ENCODE measurements at places on chromosomes 5 and 9.

DNA sequence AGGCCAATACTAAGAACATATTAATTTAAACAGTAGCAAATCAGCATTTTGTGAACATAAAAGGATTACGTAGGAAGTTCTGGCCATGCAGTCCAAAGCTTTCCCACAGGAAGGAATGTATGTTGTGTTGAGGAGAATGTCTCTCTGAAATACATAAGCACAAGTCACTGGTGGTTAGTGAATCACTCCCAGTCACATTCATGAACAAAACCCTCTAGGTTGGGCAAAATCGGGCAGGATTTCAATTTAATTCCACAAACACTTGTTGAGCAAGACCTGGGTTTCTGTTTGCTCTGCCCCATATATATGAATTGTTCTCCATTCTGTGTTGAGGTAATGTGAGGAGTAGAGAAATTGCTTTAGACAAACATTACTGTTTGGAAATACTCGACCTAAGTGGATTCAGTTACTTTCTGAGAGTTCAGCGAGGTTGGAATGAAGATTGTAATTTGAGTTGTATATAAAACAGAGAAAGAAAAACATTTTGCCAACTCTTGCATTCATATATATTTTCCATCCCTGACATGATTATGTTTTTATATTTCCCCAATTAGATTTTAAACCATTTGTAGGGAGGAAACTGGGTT is 127.6 kb upstream of the RPS23 start:
- DNase-seq = peak; percentile 18

DNA sequence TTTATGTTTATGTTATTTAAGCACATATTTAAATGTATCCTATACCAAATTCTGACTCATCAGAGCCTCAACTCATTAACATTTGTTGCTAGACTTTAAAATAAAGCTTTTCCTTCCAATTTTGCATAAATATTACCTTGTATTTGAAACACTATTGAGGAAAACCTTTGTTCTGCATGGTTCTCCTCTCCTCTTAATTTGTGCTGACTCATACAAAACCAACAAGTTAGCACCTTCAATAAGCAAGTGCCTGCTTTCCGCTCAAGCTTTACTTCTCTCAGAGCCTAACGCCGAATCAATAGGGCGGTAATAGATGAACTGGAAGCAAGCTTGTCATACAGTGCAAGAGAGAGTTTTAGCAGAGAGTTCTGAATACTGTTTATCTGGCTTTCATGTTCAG is 7.9 kb downstream of the AMACR start:
- no peak for DNase-seq

- peak; percentile 84 for DNase-seq
These were observed 566 bp upstream of the FOCAD start for GRCh38 chr9:20683351-20684034.

GRCh38 chr5:58069846-58070245 is 390.0 kb downstream of the PLK2 start:
- DNase-seq = no peak

- no peak for DNase-seq
These were observed 57.4 kb downstream of the GOLPH3 start for GRCh38 chr5:32116574-32117313.

DNA sequence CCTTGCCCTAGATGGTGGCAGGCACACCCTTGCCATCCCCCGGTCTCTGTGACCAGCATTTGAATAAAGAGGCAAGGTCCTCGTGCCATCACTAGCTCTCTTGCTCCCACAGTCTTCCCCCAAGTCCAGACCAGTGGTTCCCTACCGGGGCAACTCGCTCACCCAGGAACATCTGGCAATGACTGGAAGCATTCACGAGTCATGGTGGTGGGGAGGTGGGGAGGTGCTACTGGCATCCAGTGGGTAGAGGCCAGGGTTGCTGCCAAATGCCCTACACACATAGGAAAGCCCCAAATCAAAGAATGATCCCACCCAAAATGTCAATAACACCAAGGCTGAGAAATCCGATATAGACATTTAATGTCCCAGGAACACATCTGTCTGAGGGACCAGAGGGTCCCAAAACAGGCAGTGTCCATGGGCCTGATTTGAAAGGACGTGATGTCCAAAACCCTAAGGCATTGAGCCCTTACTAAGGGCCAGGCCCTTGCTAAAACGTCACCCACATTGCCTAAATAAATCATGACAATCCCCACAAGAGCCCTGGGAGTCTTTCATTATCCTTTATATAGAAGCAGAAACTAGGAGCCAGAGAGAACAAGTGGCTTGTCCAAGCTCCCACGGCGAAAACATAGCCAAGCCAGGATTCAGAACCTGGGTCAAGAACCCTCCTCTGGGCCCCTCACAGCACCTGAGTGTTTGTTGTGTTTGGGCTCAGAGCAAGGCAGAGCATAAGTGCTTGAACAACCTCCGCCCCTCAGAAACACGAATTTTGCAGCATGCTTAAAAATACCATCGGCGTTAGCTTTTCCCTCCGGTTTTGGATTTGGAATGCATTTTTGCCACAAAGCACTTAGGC is 119.3 kb upstream of the WWC1 start:
- DNase-seq = no peak

GRCh38 chr5:100667161-100667630 is 132.0 kb downstream of the FAM174A start:
- peak; percentile 92 for DNase-seq

- no peak for DNase-seq
These were observed 276.9 kb downstream of the SEMA5A start for GRCh38 chr5:9269014-9269413.

DNA sequence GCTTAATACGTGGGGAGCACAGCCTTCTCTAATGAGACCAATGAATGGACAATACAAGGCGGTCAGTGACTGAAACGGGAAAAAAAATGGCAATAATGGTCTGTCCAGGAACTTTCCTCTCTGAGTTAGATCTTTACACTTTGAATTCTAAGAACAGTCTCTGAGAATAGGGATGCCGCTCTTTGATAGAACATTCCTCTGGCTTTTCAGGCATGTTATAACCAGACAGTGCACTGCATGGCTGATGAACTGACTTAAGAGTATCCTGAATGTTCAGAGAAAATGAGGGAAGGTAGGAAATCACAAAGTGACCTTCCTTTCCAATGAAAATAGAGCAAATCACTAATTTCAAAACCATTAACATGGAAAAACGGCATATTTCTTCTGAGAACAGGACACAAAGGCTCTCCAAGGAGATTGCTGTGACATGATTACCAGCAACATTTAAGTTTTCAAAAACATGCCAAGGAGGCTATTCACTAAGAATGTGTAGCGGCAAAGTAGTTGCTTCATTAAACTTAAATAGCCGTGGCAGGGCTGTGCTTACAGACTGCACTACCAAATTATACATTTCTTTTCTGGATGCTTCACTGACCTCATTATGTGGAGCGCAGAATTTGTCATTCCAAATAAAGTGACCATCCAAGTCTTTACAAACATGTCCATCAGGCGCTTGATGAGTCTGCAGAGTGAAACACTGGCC is 105.9 kb downstream of the MARCHF3 start:
- DNase-seq = no peak

- DNase-seq = no peak
These were observed 25.9 kb downstream of the QRFP start for GRCh38 chr9:130870491-130871381.

DNA sequence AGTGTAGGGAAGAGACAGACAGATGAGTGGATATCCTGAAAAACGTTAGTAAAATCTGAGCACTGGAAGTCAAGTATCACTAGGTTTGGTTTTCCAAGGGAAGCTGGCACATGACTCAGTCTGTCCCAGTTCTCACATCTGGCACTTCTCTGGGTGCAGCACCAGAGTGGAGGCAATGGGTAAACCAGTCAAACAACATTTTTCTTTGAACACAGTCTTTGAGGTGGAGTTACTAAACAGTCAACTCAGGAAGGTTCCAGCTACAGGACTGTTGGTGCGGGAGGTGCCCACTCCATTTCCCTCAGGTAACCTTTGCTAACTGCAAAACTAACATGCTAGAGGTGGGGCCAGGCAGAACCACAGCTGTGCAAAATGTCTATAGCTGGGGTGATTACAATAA is 301.4 kb upstream of the RFX3 start:
- no peak for DNase-seq

DNA sequence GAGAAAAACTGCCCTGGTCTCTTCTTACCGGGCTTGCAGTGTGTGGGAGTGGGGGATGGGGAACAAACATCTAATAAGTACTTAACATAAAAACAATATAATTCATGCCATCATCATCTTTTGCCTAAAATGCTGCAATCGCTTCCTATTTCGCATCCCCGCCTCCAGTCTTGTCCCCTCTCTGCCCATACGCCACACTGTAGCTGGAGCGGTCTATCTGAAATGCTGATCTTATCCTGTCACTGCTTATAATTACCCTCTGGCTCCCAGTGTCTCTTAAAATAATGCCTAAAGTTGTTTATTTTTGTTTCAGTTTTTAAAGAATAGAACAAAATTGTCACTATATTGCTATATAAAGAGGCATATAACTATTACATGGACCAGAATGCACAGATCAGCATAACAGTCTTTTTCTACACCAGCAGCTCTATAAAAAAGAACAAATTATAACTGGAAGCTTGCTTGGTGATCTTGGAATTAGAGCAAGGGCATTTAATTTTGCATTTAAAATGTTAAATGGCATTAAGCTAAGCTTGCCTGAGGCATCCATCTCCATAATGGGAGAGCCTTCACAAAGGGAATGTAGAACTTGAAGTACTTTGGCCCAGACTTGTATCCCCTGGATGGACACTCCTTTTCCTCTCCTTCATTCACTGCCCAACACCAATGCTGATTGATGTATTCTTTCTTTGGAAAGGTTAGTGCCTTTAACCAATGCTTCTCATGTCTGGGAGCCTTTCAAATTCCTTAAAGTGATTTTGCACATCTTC is 12.2 kb downstream of the NTRK2 start:
- no peak for DNase-seq

DNA sequence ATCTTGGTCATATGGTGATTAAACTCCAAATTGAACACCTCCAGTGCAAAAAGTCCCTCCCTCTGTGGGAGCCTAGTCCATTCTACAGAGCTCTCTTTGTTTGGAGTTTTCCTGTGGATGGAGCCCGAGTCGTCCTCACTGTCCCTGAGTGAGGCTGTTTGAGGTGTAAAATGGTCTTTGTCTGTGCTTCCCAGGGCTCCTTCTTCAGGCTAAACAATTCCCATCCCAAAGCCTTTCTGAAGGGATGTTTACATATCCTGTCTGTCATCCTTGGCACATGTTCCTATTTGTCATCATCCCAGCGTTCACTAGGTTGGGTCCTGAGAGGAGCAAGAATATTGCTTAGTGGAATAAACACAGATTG is 68.9 kb downstream of the COL27A1 start:
- DNase-seq = no peak

DNA sequence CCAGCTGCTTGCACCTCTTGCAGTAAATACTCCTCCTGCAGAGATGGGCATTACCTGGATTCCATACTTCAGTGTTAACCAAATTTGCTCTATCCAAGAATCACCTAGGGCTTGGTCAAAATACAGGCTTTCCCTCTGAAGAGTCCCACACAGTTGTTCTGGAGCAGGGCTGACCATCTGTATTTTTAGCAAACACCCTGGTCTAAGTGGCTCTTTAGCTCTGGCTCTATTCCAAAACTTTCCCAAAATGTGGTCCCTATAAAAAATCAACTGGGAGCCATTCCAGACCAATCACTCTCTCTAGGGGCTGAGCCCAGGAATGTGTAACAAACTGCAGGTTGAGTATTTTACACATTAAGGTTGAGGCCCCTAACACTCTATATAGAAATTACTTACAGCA is 153.7 kb downstream of the SPOCK1 start:
- DNase-seq = no peak

GRCh38 chr9:98933185-98933584 is 10.5 kb upstream of the COL15A1 start:
- no peak for DNase-seq

- peak; percentile 4 for DNase-seq
These were observed 32.0 kb downstream of the HAVCR1 start for GRCh38 chr5:157026789-157027424.

GRCh38 chr9:14480526-14480925 is 166.6 kb upstream of the NFIB start:
- no peak for DNase-seq

DNA sequence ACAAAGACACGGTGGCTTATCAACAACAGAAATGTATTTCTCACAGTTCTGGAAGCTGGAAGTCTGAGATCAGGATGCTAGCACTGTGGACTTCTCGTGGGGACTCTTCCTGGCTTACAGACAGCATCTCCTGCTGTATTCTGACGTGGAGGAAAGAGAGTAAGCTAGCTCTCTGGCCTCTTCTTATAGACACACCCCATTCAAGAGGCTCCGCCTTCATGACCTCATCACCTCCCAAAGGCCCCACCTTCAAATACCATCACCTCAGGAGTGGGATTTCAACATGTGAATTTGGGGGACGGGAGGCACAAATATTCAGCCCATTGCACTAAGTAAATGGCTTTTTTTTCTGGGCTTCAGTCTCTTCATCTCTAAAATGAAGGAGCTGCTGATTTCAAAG is 27.6 kb downstream of the KCNMB1 start:
- peak; percentile 41 for DNase-seq

DNA sequence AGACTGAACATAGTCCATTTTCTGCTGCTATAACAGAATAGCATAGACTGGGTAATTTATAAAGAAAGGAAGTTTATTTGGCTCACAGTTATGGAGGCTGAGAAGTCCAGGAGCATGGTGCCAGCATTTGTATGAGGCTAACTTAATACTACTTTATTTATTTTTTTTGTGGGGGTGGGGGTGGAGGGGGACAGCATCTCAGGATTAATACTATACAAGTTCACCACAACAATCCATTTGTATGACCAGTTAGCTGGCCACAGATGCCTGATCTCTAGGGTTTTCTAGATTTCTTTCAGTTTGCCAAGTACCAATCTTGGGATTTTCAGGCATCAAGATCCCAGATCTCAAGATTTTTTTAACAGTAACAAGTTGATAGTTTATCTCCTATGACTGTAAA is 20.3 kb downstream of the ANGPTL2 start:
- DNase-seq = no peak

GRCh38 chr5:83408719-83409118 is 62.8 kb upstream of the VCAN start:
- DNase-seq = no peak

GRCh38 chr9:14538526-14538925 is 154.7 kb downstream of the ZDHHC21 start:
- DNase-seq = no peak

DNA sequence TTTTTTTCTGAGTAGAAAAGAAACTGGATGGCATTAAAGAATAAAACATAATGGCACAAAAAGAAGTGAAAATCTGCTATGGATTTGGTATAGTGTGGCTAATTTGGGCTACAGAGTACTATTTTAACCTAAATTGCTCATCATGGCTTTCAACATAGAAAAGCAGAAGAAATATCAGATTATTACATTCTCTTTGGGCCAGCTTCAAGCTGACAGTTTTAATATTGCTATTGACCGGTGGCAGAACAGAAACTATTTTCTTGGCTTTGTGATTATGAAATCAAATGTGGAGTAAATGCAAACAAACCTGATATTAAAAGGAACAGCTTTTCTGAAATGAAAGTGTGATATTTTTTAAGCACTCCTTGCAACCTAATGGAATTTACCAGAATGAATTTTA is 301.5 kb downstream of the EPB41L4A start:
- DNase-seq = no peak

- DNase-seq = no peak
These were observed 83.7 kb upstream of the SLIT3 start for GRCh38 chr5:169384661-169385060.

- peak; percentile 93 for DNase-seq
These were observed 3.6 kb downstream of the SIGMAR1 start for GRCh38 chr9:34633851-34634550.

GRCh38 chr5:133523013-133523658 is 89.2 kb downstream of the FSTL4 start:
- DNase-seq = no peak

- peak; percentile 12 for DNase-seq
These were observed 12.2 kb downstream of the IL9 start for GRCh38 chr5:135883441-135883840.

GRCh38 chr9:110141227-110141793 is 66.6 kb downstream of the C9orf152 start:
- DNase-seq = no peak

Measured in NB4 (cell line).